Colonic mucosa (tissue), 4 donors: ENCODE measurements at places on chromosomes 11 and 22. TPM values are rescaled to one million over a fixed set of nuclear protein-coding genes. Genes with fewer than 3 reads are reported as not detected.
A peak's percentile ranks its signal among the peaks of the same experiment; 100 is the strongest.

DNA sequence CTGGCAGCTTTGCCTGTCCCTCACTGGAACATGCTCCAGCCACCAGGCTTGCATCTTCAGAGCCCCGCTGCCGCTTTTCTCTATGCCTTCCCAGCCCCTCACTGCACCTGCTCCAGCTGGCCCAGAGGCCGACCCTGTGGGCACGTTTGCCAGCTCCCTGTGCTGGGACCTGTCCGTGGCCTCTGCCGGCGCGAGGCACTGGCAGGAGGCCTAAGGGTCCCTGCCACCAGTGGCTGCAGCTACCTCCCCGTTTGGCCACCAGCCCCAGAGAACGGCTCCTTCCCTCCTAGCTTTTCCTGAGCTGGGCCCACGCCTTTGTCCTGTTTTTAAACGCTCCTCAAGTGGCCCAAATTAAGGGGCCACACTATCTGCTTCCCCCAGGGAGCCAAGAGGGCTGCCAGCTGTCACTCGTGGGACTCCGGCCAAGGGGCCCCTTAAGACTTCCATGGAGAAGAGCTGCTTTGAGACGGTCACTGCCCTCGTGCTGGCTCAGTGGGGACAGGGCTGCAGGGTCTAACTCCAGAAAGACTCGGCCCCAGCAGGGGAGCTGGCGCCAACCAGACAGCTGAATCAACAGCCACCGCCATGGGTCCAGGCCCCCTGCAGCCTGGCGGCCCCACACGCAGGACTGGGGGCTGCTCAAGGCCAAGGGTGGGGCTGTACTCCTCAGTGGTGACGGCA, 24.6 kb upstream of the WNT7B start:
- no peak for DNase-seq

- peak; percentile 73 for DNase-seq
These were observed 14.0 kb upstream of the ARHGAP8 start for GRCh38 chr22:44738347-44738715.

Gene H19
- 32.9 TPM for total RNA-seq

Gene NLRP10
- total RNA-seq = not detected
